Activated naive CD8-positive, alpha-beta T cell treated with anti-CD3 and anti-CD28 coated beads, Interleukin-2, amount 50 U/mL, for 16 hours (primary cell): ENCODE measurements at places on chromosomes 1 and 21.

GRCh38 chr1:182193908-182194550, 132.5 kb upstream of the ZNF648 start:
- no peak for DNase-seq

GRCh38 chr1:60279798-60280197, 206.2 kb upstream of the C1orf87 start:
- DNase-seq, result no peak

- no peak for DNase-seq
Observed at GRCh38 chr1:79551321-79551720, 544.8 kb upstream of the ADGRL4 start.

DNA sequence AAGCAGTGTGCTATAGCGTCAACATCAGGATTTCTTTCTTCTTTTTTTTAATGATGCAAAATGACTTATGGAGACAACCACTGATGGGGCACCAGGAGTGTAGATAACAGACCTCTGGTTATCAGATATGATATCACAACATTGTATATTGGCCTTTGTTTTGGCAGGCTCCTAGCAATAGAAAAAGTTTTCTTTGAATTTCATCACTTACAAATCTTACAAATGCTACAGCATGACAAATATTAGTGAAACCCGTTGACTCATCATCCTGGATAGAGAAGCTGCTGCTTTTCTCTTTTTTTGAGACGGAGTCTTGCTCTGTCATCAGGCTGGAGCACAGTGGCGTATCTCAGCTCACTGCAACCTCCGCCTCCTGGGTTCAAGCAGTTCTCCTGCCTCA, 92.9 kb downstream of the LTN1 start:
- no peak for DNase-seq

- DNase-seq, result no peak
Observed at GRCh38 chr21:33394260-33394659, 9.0 kb upstream of the IFNGR2 start.

GRCh38 chr1:48616710-48617109, 144.7 kb upstream of the SPATA6 start:
- no peak for DNase-seq

DNA sequence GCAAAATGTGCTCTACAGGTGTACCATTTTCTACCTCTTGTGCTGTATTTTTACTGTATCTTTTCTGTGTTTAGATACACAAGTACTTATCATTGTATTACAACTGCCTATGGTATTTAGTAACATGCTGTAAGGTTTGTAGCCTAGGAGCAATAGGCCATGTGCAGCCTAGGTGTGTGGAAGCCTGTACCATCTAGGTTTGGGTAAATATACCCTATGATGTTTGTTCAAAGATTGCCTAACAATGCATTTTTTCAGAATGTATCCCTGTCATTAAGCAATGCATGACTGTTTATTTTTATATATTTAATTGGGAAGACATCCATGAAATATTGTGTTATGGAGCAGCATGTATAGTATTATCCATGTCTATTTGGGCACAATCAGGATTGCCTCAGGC, 11.0 kb downstream of the ETV3L start:
- DNase-seq, result no peak

- DNase-seq, result no peak
Observed at GRCh38 chr1:157487504-157487903, 64.8 kb downstream of the FCRL5 start.

- no peak for DNase-seq
Observed at GRCh38 chr1:164524810-164525209, 34.2 kb upstream of the PBX1 start.

- DNase-seq, result no peak
Observed at GRCh38 chr1:234262007-234262753, 111.1 kb upstream of the COA6 start.

- no peak for DNase-seq
Observed at GRCh38 chr1:173043253-173043652, 7.5 kb downstream of the TNFSF18 start.
